ENCODE measurements at places on chromosomes 4 and X.

DNA sequence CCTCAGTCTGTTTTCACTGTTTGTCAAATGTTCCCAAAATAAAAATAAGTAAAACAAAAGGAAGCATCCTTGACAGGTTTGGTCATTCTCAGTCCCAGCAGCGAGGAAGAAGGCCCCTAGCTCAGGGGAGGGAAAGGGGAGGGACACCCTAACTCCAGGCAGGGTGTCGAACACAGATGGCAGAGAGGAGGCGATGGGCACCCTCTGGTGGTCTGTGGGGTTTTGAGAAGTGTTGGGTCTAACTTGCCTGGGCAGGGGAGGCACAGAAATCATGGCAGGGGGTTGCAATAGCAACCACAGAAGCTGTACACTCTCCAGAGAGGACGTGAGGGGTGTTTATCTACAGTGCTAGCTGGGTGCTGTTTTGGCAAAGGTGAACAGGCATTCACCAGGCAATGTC, 229.8 kb upstream of the SFRP2 start:
- DNase-seq, result peak; percentile 3

DNA sequence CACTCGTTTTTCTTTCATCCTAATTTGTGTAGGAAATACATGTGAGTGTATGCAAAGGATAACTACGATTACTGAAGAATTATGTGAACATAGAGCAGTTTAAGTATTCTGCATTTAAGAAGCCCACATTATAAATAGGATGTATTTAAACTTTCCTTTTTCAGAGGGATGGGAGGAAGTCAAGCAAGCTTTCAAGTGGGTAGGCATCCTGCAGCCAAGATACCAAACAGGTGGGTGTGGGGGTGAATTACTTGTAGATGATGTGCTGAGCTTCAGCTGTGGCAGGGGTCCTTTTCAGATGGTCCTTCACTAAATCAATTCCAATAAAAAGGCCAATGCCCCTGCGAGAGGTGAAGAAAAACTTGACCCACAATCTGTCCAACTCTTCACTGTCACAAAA, 16.3 kb downstream of the ETNPPL start:
- no peak for DNase-seq

- no peak for DNase-seq
Observed at GRCh38 chr4:158350161-158350560, 139.9 kb downstream of the TMEM144 start.

DNA sequence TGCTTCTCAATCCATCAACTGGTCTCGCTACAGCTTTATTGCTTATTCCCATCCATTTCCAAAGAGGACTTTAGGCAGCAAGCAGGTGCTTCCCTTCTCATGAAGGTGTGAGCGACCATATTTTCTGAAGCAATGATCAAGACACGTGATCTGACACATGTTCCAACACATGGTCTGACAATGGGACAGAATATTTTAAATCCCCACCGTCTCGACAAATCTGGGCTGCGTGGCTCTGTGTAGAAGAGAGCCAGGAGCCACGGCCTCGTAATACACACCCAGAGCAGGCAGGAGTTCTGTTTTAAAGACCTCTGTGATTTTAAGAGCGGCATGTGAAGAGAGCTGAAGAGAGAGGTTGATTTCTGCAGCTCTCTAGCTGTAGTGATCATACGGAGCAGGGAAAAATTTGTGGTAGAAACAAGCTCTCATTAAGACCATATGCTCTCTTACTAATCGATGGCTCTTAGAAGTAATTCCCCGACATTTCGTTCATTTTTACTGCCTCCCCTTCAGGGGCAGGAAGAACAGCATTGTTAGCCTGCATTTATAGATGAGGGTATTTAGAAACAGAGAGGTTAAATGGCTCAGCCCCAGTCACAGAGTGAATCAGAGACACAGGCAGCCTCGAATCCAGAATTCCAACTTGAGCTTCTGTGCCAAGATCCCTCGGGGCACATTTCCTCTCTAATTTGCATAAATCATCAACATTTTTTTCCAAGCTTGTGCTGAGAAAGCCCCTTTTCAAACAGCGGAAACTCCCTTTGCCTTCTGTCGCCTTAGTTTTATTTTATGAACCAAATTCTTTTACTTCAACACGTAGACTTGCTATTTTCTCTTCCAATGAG, 91.0 kb upstream of the BCOR start:
- DNase-seq, result no peak

DNA sequence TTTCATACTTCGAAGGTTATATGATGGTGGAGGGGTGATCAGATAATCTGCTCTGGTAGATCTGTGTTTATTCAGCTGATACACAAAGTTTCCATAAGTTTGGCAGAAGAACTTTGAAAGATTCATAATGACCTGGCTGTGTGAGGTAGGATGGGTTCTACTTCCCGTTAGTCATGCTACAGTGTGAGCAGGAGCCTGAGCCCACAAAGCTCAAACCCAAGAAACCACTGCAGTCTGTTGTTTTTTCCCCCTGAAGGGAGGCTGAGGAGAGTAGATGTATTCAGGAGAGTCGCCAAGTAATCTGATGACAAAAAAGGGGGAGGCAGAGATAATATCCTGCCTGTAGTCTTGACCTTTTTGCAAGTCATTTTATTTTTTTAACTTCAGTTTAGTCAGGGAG, 52.8 kb upstream of the PPP3CA start:
- no peak for DNase-seq

DNA sequence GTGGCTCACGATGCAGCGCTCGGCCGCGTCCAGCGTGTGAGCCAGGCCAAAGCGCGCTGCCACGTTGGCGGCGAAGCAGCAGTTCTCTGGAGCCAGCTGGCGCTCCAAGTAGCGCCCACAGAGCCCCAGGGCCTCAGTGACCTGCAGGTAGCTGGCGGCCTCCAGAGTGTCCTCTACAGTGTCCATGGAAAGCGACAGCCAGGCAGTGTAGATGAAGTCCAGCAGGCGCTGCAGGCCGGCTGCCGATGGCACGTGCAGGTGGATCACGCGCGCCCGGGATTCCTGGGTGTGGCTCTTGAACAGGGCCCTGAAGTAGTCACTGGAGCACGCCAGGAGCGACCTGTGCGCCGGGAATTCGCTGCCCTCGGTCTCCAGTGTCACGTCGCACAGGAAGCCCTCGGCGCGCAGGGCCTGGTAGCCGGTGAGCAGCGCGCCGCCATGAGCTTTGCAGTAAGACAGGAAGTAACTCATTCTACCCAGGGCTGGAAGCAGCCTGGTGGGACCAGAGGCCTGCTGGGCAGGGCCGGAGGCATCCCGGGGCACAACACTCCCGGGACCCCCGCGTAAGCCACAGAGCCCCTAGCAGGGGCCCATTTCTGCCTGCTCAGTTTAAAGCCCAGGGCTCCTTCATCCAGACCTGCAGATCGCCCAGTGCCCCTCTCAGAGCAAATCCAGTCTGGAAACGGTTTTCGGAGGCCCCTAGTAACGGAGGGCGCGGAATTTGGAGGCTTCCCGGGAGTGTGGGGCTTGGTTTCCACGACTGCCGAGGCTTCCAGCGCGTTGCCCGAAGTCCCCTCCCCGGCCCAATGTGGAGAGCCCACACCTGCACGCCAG, 595 bp downstream of the KLHL34 start:
- no peak for DNase-seq

GRCh38 chrX:106484233-106484632, 127.5 kb upstream of the RADX start:
- DNase-seq, result no peak

GRCh38 chrX:150161193-150161592, 201.9 kb upstream of the MAMLD1 start:
- DNase-seq, result no peak

DNA sequence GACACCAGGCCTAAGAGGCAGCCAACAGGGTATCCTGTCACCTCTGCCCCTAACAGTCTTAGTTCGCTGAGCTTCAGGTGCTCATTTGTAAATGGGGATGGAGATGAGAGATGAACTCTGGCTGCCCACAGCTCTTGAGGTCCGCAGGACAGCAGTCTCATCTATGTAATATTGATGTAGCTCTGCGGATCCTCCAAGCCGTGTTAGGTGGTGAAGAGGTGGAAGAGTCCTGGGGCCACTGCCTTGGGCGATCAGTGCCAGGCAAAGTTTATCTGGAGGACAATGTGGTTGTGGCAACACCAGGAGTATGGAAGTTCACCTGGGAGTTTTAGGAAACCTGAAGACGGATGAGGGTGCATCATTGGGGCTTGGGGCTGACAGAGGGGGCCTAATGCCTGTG, 13.4 kb downstream of the TRO start:
- no peak for DNase-seq

DNA sequence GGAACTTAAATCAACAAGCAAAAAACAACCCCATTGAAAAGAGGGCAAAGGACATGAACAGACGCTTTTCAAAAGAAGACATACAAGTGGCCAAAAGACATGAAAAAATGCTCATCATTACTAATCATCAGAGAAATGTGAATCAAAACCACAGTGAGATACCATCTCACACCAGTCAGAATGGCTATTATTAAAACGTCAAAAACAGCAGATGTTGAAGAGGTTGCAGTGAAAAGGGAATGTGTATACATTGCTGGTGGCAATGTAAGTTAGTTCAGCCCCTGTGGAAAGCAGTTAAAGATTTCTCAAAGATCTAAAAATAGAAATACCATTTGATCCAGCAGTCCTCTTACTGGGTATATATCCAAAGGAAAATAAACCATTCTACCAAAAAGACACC, 22.6 kb downstream of the RTL9 start:
- DNase-seq, result no peak

DNA sequence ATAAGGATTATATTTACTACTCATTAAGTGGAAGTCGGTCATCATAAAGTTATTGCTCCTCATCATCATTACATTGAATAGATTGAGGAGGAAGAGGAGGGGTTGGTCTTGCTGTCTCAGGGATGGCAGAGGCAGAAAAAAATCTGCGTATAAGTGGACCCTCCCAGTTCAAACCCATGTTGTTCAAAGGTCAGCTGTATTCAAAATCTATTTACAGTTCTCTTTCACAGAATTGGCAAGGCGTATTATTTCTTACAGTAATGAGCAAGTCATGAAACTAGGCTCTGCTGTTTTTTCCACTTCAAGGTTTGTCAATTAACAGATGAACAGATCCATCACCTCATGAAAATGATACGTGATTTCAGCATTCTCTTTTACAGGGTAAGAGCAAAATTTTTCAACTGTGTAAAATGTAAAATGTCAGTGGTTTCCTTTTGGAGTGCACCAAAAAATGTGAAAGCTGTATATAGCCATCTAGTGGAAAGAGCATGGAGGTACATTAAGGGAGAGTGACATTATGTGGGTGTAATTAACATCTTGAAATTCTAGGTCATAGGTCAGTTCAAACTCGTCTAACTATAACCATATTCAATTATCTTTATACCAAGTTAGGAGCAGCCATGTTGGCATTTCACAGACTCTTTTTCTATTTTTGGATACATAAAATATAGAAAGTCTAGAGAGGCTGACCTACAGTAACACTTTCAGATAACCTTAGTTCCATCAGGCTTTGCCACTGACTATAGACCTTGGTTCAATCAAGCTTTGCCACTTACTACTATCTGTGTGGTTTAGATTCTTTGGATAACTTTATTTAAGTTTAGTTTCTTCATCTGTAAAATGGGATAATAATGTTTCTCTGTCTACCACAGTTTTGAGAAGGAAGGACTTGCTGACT, 30.1 kb downstream of the NEIL3 start:
- DNase-seq, result no peak

- DNase-seq, result no peak
Observed at GRCh38 chrX:129641941-129642340, 12.8 kb downstream of the APLN start.

DNA sequence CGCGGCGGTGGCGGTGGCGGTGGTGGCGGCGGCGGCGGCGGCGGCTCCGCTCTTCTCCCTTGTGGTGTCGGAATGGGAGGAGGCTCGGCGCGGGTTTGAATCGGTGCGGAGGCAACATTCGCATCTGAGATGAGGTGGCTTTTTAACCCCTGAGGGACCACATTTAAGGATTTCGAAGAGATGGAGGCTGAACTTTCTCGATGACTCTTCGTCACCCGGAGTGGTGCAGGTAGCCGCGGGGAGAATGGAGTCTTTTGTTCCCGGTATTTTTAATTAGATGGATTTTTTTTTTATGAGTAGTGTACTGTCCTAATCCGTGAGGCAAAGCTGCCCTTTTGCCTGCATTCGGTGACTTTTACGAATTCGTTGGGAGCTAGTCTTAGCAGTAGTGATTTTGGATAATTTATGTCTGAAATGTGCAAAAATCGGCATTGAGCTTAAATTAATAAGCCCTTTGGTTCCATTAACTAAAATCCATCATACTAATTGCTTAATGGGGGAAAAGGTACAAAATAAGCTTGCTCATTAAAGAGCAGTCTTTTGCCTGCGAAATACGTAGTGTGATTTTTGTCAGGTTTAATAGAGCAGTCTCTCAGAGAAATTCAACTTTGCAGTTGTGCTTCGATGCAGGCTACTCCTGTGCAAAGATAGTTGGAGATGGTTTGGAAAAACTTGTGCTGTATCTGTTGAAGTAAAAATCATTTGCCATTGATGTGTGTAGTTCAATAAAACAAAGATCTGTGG, 206.2 kb downstream of the TENM3 start:
- DNase-seq, result no peak

DNA sequence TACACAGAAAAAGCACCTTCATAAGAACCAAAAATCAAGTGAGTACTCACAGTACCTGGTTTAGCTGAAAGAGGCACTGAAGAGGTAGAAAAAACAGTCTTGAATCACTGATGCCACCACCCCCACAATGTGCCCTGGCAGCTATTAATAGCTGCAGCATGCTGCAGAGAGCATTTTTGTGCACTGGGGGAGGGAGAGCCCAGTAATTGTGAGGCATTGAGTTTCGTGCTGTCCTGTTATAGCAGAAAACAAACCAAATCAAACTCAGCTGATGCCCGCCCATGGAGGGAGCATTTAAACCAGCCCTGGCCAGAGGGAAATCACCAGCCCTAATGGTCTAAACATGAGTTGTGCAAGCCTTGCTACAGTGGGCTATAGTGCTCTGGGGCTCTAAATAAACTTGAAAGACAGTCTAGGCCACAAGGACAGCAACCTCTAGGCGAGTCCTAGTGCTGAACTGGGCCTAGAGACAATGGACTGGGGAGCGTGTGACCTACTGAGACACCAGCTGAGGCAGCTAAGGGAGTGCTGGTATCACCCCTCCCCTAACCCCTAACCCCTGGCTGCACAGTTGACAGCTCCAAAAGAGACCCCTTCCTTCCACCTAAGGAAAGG, 106.3 kb upstream of the TMLHE start:
- DNase-seq, result no peak

GRCh38 chr4:38036548-38036947, 76.3 kb downstream of the PTTG2 start:
- DNase-seq, result no peak

DNA sequence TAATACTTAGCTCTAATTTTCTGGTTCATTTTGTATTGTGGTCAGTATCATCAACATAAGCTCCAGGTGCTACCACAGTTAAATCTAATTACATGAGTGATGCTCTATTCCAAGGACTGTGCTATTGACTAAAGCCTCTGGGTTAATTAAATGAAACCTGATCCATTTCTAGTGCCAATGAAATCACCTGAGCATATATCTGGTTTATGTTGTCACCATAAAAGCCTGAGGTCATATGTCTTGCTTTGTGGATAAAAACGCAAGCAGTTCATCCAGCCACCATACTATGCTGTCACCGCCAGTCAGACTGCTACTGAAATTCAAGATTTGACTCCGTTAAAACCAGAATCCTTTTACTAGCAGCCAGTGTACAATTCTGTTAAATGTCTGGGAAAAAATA, 64.2 kb upstream of the ZNF518B start:
- no peak for DNase-seq
